ENCODE measurements at places on chromosomes 5 and 9. TPM values are rescaled to one million over a fixed set of nuclear protein-coding genes. Genes with fewer than 3 reads are reported as not detected.

Gene FOXD4L3
- not detected for total RNA-seq

Gene HAPLN1
- 4.8 TPM for total RNA-seq

Gene TLE1
- total RNA-seq, result 54.0 TPM

Gene SPATA9
- not detected for total RNA-seq

Gene GLDC
- total RNA-seq, result 18.4 TPM

Gene FAM221B
- total RNA-seq, result not detected

Data from camera-type eye (tissue), 1 donor.